Fibroblast of skin of right quadriceps (primary cell): ENCODE measurements at places on chromosomes 4 and X.

DNA sequence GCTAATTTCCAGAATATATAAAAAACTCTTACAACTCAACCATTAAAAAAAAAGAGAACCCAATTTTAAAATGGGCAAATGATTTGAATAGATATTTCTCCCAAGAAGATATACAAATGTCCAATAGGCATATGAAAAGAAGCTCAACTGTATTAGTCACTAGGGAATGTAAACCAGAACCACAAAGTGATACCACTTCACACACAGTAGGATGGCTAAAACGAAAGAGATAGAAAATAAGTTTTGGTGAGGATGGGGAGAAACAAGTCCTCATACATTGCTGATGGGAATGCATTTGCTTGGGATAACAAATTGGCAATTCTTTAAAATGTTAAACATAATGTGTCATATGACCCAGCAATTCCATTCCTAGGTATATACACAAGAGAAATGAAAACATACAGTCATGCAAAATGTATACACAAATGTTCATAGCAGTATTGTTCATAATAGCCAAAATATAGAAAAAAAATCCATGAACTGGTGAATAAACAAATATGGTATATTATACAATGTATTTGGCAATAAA lies 5.7 kb downstream of the TCEAL3 start:
- DNase-seq = no peak

DNA sequence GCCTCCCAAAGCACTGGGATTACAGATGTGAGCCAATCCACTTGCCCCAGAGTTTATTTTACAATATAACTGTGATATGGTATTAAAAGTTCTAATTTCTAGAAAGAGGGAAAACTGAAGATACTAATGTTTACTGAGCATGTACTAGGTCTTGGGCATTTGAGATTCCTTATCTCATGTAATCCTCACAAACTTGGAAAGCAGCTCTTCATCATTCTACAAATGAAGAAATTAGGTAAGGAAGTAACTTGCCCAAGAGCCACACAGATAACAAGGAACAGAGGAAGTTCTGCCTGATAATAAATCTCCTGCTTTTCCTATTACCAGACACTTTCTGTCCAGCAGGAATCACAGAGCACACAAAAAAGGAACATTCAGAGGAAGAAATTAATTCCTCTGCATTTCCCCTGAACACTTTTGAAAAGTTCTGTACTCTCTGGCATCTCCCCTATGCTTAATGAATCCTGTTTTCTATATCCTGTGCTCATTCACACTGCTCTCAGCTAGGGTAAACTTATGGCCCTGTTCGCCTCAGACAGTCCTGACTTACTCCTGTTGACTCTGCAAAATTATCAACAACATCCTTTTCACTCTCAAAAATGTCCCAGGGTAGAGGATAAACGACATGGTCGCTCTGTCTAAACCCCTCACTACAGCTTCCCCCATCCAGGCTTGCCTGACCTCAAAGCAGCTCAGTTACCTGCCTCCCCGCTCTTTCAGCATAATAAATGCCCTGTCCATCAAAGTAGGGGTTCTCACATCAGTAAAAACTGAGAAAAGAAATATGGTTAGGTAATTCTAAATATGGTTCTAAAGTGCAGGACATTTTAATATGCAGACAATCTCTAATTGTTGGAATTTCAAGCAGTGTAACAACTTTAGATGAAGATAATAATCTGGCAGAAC lies 13.6 kb downstream of the SH3RF1 start:
- no peak for DNase-seq

GRCh38 chrX:20181598-20182329 lies 40.1 kb upstream of the EIF1AX start:
- DNase-seq = no peak

DNA sequence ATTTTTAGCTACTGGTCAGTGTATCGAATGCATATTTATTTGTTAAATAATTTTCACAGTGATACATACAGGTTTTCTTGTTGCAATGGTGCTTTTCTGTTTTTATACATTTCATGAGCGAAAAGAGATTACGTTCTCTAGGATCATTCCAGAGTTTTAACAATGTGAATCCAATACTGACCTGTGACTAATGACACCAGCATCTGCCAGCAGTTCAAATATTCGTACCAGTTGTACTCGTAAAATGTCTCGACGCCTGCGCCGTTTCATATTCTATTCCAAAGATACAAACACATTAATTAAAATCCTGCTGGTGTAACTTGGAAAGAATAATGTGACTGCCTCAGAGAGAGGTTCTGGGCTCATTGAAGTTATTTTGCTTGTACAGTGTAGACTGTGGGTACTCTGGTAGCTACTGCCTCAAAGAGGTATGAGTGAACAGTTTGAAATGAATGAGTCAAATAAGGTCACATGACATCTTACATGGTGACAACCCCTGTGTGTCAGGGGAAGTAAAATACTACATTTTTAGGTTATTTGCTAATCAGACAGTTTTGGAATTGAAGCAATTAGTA lies 80.7 kb downstream of the ZAR1 start:
- DNase-seq = peak; percentile 61

DNA sequence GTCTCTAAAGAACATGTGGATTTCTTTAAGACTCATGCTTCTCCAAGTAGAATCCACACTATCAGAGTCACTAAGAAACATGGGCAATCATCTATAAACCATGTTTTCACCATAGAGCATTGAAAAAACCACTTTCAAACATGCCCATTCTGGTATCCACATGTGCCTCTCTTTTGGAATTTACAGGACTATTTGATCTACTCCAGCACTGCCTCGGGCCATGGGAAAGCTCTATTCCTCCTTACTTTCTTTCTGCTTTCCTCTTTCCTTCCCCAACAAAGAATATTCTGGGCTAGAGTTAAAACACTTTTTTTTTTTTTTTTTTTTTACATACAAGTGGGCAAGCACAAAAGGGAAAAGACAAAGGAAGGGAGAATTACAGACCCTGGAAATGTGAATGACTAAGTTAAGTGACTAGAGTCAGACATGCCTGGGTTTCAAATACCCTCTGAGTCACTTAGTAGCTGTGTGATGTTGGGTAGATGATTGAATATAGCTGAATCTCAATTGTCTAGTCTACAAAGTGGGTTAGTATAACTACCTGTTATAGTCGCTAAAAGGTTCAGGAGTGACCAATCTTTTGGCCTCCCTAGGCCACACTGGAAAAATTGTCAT lies 847.7 kb upstream of the INTU start:
- DNase-seq = peak; percentile 32

DNA sequence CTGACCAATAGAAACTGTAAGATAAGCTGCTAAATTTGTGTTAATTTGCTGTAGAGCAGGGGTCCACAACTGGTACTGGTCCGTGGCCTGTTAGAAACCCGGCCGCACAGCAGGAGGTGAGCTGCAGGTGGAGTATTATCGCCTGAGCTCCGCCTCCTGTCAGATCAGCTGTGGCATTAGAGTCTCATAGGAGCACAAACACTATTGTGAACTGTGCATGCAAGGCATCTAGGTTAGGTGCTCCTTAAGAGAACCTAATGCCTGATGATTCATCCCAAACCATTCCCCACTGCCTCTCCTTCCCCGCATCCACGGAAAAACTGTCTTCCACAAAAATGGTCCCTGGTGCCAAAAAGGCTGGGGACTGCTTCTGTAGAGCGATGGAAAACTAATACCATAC lies 19.7 kb downstream of the FBXW7 start:
- DNase-seq = peak; percentile 58

GRCh38 chr4:77653162-77653758 lies 47.6 kb downstream of the CXCL13 start:
- no peak for DNase-seq

GRCh38 chr4:150251752-150252190 lies 173.5 kb downstream of the DCLK2 start:
- no peak for DNase-seq

DNA sequence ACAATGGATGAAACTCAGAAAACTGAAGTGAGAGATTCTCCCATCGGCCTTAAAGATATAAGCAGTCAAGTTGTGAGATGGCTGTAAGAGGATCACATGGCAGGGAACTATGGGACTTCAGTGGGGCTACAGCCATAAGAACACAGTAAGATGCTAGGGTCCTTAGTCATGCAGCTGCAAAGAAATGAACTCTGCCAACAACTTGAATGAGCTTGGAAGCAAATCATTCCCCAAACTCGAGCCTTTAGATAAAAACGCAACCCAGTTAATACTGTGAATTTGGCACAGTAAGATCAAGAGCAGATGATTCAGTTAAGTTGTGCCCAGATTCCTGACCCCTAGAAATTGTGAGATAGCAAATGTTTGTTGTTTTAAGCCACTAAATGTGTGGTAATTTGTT lies 117.3 kb downstream of the FAM13A start:
- DNase-seq = peak; percentile 31

GRCh38 chrX:134660627-134661026 lies 2.4 kb upstream of the PLAC1 start:
- no peak for DNase-seq

- peak; percentile 89 for DNase-seq
These were observed 246.0 kb upstream of the HHIP start for GRCh38 chr4:144399927-144400326.

GRCh38 chr4:25814301-25815136 lies 48.3 kb downstream of the SEL1L3 start:
- no peak for DNase-seq

DNA sequence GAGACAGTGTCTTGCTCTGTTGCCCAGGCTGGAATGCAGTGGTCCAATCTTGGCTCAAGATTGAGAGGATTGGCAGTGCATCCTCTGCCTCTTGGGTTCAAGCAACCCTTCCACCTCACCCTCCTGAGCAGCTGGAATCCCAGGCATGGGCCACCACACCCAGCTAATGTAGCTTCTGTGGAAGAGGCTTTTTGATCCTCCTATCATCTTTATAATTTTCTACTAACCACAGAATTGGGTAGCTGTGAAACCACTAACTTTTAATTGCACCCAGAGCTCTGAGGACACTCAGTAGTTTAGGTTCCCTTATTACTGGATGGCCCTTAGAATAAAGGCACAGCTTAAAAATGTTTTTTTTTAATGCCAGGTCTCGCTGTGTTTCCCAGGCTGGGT lies 8.9 kb upstream of the AGA start:
- DNase-seq = no peak

- DNase-seq = no peak
These were observed 111.9 kb upstream of the UNC5C start for GRCh38 chr4:95660719-95661118.

DNA sequence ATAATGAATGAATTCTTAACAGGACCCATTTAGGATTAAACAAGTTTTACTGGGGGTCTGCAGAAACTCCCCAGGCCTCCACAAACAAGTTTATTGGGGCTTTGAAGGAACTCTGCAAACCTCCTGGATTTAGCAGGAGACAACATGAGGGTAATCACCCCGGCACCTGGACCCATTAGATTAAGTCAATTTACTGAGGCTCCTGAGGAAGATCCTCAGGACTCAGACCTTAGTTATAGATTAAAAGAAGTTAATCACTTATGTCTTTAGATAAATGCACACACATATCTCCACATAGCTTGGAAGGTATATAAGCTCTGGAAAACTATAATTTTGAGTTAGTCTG lies 29.4 kb downstream of the XG start:
- no peak for DNase-seq

DNA sequence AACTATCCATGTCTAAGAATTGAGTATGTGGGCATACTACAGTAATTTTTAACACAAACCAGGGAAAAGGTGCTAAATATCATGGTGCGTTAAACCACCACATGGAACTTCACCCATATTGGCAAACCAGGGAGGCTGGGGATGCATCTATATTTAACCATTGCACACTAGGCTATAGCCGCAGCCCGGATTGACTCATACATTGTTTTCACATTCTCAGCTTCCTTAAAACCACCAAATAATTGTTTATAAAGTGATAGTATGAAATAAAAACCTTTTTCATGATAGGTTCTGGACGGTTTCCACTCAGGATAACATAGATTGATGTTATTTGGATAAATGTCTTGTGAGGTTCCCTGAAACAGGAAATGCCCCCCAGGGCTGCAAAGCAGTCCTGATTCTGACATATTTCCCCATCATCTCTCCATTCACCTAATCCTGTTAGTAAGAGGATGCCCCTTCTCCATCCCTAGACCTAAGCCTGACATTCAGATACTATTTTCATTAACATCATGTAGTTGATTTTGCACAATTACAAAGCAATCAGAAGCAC lies 7.9 kb downstream of the COL25A1 start:
- peak; percentile 67 for DNase-seq

- peak; percentile 80 for DNase-seq
These were observed 28.5 kb upstream of the MANBA start for GRCh38 chr4:102789317-102789717.

DNA sequence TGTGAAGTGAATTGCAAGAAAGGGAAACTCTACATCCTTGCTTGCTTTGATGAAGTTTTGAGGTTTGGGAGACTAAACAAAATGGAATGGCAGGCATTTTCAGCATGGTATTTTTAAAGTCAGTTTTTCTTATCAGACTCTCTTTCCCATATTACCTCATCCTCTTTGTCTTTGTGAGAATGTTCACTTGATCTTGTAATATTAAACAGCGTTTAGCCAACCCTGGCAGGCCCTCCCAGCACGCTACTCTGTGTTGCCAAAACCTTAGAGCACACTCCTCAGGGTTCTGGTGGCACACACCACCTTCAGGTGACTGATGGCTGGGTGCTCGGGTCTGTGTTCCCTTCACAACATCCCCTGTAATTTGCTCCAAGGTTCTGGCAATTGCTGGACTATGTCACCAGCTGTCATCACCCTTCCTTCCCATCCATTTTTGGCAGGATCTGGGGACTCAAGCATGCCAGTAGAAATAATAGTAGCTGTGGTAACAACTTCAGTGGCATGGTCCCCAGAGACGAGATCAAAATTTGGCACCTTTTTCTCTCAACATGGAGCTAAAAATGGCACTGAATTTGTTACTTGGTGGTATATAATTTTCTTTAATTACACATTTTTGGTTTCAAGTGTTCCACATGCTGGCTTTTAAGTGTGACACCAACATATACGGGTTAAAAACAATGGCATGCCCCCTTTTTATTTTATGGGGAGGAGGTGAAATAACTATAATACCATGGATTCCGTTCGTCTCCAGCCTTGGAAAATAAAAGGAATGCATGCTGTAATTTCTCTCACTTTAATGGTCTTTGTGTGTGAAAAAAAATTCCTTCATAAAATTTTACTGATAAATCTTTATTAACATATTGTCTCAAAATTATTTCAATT lies 273.1 kb downstream of the DCTD start:
- DNase-seq = peak; percentile 90

- no peak for DNase-seq
These were observed 33.1 kb upstream of the CDKN2AIP start for GRCh38 chr4:183411291-183411861.

DNA sequence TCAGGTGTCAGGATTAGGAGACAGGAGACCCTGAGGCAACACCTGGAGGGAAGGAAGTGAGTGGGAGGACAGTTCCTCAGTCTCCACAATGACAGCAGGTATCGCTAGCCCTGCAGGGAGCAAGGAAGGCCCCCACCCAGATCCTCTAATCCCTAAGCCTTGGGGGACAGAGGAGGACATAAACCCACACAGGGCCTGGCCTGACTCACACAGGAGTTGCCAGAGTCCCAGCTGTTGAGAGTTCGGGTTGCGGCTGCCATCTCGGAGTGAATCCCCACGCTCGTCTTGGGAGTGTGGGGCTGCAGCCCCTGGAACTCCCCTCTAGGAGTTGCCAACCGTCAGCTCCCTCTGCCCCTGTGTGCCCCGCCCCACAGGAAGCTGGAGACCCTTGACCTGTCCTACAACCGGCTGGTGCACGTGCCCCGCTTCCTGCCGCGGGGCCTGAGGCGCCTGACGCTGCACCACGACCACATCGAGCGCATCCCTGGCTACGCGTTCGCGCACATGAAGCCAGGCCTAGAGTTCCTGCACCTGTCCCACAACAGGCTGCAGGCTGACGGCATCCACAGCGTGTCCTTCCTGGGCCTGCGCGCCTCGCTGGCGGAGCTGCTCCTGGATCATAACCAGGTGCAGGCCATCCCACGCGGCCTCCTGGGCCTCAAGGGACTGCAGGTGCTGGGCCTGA lies 9.2 kb upstream of the BGN start:
- no peak for DNase-seq

- DNase-seq = no peak
These were observed 469.6 kb downstream of the PDGFC start for GRCh38 chr4:156501962-156502361.
